ENCODE measurements at places on chromosomes 7 and 10.

- DNase-seq = no peak
Observed at GRCh38 chr10:30607814-30608213, 21.7 kb downstream of the LYZL2 start.

- DNase-seq = peak; percentile 64
Observed at GRCh38 chr10:12214763-12215218, 18.8 kb downstream of the CDC123 start.

DNA sequence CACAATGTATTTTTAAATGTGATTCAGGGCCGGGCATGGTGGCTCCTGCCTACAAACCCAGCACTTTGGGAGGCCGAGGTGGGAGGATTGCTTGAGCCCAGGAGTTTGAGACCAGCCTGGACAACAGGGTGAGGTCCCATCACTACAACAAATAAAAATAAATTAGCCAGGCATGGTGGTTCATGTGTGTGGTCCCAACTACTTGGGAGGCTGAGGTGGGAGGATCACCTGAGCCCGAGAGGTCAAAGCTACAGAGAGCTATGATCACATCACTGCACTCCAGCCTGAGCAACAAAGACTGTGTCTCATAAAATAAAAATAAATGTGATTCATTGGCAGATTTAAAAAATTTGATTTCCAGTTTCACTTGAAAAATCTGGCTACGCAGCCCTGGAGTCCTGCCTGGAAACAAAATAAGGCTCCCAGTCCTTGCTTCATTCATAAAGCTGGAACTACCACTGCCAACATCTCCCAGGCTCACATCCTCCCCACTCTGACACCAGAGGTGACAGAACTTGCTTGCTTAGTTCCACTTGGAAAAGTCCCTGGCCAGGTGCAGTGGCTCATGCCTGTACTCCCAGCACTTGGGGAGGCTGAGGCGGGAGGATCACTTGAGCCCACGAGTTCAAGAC is 27.9 kb upstream of the SLC35G1 start:
- no peak for DNase-seq

- no peak for DNase-seq
Observed at GRCh38 chr7:10672186-10672585, 301.5 kb upstream of the PHF14 start.

GRCh38 chr7:111853201-111853990 is 291.1 kb upstream of the IMMP2L start:
- no peak for DNase-seq

- DNase-seq = no peak
Observed at GRCh38 chr10:33157103-33157502, 177.4 kb downstream of the NRP1 start.

- no peak for DNase-seq
Observed at GRCh38 chr7:149479568-149479967, 18.0 kb downstream of the ZNF746 start.

DNA sequence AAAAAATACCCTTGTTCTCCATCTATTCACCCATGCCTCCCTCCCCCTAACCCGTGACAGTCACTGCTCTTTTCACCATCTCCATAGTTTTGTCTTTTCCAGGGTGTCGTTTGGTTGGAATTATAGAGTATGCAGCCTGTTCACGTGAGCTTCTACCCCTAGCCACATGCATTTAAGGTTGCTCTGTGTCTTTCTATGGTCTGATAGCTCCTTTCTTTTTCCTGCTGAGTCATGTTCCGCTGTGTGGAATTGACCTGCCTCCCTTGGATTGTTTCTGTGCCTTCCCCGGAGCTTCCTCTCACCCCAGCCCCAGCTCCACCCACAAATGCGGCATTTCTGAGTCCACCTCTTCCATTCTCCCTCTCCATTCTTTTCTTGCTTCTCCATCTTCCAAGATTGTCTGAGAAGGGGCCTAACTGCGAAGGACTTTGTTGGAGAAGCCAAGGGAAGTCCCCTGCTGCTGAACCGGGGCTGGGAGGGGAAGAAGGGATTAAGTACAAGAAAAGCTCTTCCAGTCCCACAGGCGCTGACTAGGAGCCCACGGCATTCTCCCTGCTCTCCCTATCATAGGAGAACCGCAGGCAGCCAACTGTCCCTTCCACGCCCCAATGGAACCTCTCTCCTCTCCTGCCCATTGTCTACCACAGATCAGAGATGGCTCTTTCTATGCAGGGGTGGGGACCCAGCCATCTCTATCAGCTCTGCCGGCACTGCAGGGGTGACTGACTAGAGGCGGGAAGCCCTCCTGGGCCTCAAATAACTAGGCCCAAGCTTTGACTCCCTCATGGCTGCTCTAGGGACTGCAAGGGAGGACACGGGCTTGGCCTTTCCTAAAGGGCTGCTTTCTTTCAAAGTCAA is 87.5 kb upstream of the ANLN start:
- no peak for DNase-seq

DNA sequence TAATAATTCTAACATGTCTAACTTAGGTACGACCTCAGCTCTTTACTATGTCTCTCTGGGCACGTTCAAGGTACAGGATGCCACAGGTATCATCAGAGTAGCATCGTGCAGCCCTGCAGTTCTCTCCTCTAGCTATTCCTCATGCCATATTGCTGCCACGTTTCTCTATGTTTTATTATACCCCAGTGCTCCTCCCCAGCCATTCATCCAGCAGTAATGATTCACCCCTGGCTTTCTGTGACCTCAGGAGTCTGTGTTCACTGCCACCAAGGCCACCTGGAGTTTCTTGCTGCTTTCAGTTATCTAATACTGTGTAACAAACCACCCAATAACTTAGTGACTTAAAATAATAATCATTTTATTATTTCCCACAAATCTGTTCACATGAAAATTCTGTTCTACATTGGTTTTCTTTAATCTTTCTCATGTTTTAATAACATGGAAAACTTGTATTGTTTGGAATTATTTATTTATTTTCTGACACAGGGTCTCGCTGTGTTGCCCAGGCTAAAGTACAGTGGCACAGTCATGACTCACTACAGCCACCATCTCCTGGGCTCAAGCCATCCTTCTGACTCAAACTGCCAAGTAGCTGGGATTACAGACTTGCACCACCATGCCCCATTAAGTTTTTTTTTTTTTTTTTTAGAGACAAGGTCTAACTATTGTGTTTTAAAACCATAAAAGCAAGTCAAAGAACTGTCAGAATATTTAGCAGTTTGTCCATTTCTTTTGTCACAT is 21.8 kb downstream of the REEP3 start:
- no peak for DNase-seq

DNA sequence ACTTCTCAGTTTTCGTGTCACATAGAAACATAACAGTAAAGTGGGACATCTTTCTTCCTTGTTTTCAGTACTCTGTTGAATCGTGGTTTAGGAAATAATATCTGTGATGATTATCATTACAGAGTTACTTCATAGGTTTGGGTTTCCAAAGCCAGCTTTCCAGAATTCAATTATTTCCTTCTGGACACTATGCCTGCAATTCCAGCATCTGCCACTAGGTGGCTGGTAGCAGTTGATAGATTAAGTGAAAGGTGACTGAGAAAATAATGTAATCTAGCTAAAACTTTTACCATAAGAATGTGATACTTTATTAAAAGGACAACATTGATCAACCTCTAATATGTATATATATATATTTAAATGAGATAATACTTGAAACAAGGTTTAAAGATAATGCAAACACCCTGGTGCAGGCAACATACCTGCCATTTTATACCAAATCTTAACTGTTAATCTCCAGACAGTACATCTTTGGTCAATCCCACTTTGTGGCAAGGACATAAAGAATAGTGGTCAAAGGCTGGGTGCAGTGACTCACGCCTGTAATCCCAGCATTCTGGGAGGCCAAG is 102.6 kb downstream of the SH3PXD2A start:
- DNase-seq = peak; percentile 64

DNA sequence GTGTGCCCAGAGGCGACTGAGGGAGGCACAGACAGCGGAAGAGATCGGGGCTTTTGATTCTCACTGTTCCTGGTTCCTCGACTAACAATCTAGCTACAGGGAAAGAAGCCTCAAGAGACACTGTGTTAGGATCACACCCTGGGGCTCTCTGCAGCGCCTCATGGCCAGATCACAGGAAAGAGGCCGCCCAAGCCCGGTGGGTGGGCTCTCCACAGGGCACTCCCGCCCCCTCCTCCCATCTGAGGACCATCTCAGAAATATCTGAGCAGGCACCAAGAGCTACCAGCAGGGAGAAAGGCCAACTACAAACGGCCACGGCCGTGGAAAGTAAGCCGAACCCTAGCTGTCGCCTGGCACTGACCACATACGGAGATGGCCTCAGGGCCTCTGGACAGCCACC is 224.2 kb downstream of the MLLT10 start:
- DNase-seq = no peak

Data from activated naive CD4-positive, alpha-beta T cell treated with anti-CD3 and anti-CD28 coated beads for 36 hours (primary cell).